ENCODE measurements at places on chromosomes 3 and 15.

DNA sequence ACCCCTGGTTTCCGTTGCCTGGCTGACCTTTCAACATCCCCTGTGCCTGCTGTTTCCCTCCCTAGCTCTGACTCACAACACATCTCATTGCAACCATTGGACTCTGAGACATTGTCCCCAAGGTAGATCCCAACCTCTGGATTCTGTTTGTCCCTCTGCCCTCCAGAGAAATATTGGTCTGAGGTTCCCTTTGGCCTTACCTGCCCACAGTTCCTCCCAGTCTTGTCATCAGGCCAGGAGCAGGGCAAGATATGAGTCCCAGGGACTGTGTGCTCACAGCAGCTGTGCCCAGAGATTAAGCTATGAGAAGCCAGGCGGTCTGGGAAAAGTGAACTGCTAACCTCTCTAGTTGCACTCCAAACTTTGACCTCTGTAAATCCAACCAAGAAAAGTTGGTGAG, 168.2 kb upstream of the NR2F2 start:
- no peak for DNase-seq

- no peak for DNase-seq
Measured at GRCh38 chr3:97983933-97984491, 11.8 kb upstream of the RIOX2 start.

DNA sequence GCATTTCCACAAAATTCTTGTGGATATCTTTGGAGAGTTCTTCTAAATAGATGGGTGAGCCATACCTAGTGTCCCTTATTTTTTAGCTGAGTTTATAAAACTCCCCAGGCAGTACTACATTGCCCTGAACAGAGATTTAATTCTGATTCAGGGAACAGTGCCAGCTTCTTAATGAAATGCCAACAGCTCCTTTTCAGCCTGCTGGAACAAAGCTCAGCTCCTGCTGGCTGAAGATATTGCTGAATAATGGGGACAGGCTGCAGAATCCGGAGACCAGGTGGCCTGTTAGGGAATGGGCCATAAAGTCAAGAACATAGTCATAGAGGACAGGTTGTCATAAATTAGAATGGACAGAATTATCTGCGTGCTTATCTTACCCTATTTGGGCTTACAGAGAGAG, 8.9 kb downstream of the HGD start:
- DNase-seq: no peak

- DNase-seq: no peak
Measured at GRCh38 chr15:23647421-23648370, at the start of gene MAGEL2. Gene MAGEL2 (minus strand): TSS chr15:23647867. CDS start chr15:23647742, 125 bp downstream.

DNA sequence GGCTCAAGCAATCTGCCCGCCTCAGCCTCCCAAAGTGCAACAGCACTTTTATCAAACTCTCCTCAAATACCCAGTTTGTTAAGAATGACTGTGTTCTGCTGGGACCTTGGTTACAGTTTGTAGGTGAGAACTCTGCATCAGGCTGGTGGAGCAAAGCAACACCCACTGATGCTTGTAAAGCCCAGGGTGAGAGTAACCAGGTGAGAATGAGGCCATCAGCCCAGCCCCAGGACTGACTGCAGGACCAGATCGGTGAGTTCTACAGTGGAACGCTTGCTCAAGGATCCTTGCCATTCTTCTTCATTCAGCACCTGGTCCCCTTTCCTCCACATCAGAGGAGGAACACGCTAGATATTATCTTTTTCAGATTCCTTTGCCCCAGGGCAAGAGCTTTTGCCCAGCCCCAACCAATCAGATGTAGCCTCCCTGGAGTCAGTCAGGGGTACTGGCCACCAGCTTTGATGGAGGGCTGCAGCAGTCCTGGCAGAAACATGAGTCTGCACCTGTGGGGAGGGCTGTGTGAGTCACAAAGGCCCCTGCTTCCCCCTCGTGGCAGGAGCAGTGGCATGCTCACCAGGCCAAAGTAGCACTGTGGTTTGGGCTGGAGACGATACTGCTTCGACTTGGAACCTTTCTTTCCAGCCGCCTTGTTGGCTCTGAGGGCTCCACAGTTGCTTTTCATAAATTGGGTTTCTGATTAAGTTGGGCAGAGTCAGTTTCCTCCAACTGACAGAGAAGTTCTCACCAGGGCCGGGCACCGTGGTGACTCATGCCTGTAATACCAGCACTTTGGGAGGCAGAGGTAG, 3.5 kb upstream of the SHISA5 start:
- DNase-seq: peak; percentile 76

- DNase-seq: no peak
Measured at GRCh38 chr3:14301558-14301957, 100.8 kb upstream of the SLC6A6 start.

DNA sequence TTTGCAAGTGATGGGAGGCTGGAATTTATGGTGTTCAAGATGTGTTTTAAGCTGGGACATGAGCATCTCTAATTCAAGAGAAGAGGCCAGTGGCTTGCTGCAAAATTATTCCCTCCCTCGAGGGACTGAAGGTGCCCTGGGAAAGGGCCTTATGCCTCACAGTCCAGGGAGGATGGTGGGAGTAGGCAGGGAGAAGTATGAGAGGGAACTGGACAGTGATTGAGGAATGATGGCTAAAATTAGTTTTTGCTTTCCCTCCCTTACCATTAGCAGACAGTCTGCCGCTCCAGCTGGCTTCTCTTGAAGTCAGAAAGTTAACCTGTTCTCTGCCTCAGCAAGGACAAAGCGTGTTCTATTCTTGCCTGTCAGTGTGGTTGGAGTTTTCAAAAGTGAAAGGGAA, 139.8 kb upstream of the SEMA6D start:
- no peak for DNase-seq

GRCh38 chr3:115228266-115228665, 81.2 kb upstream of the ZBTB20 start:
- DNase-seq: no peak
